ENCODE measurements at places on chromosomes 7 and 10.

GRCh38 chr7:23449941-23450340 lies 20.4 kb downstream of the IGF2BP3 start:
- no peak for DNase-seq

- DNase-seq, result no peak
These were observed 9.6 kb downstream of the CCL26 start for GRCh38 chr7:75762350-75762917.

GRCh38 chr10:96495544-96495943 lies 18.2 kb downstream of the TLL2 start:
- DNase-seq, result no peak

DNA sequence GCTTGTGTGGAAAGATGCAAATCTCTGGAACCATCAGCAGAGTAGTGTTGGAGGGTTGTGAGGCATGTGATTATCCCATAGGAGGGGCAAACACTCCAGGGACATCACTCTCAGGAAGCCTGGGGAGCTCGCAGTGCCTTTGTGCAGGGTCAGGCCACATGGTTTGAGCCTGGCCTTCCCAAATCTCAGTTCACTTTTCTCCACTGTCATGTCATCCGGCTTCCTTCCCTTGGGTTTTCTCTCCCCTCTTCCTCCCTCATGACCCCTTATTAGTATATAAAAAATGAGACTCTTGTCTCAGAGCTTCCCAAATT lies 20.4 kb downstream of the TSPAN14 start:
- DNase-seq, result no peak

DNA sequence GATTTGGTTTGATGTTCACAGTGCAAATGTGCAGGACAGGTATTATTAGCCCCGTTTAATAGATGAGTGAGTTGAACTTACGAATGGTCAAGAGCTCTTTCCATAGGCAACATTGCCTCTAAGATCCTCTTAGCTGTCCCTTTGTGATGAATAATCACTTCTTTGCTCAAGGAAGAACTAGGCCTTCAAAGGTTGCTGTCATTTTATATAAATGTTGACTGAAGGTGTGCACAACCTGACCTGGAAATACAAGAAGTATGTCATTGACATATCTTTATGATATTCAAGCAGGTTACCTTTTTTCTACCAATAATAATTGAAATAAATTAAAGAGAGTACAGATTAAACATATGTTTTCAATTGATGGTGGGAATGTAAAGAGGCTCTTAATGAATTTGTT lies 48.5 kb upstream of the GLCCI1 start:
- DNase-seq, result no peak

All from activated CD8-positive, alpha-beta memory T cell treated with anti-CD3 and anti-CD28 coated beads for 48 hours (primary cell).